Activated CD8-positive, alpha-beta T cell treated with anti-CD3 and anti-CD28 coated beads for 36 hours (primary cell): ENCODE measurements at places on chromosomes 5 and 9. TPM values are rescaled to one million over a fixed set of nuclear protein-coding genes. Genes with fewer than 3 reads are reported as not detected.

Gene TAF7
- 56.2 TPM for total RNA-seq

Gene LCP2
- total RNA-seq: 243 TPM

Gene AFF4
- total RNA-seq: 19.4 TPM

Gene LCN10
- total RNA-seq: 3.2 TPM

Gene F2RL2
- total RNA-seq: not detected

Gene ARSI
- total RNA-seq: not detected

Gene ALG2
- total RNA-seq: 27.0 TPM

Gene PDZD2
- not detected for total RNA-seq

Gene OSMR
- not detected for total RNA-seq

Gene ABHD17B
- total RNA-seq: 15.5 TPM

Gene ANXA2R
- total RNA-seq: 10.4 TPM

Gene SV2C
- 0.07 TPM for total RNA-seq

Gene CDH12
- total RNA-seq: not detected

Gene SPATA31D1
- not detected for total RNA-seq

Gene TMC1
- 0.38 TPM for total RNA-seq

Gene CCNJL
- not detected for total RNA-seq

Gene EQTN
- total RNA-seq: not detected

Gene RCL1
- total RNA-seq: 28.6 TPM

Gene SEMA5A
- total RNA-seq: not detected
